ENCODE measurements at places on chromosomes 4 and X. TPM values are rescaled to one million over a fixed set of nuclear protein-coding genes. Genes with fewer than 3 reads are reported as not detected.

ATXN3L gene
- total RNA-seq, result not detected

SPANXA2 gene
- not detected for total RNA-seq

ODAPH gene
- total RNA-seq, result not detected

RHOXF2B gene
- total RNA-seq, result not detected

VEGFD gene
- 3.2 TPM for total RNA-seq

TENM3 gene
- total RNA-seq, result 6.0 TPM

SLC10A4 gene
- not detected for total RNA-seq

OPHN1 gene
- total RNA-seq, result 11.8 TPM

PIR gene
- 9.3 TPM for total RNA-seq

TXK gene
- total RNA-seq, result 0.16 TPM

GYG2 gene
- total RNA-seq, result 2.6 TPM

IL21 gene
- not detected for total RNA-seq

F8A3 gene
- 0.79 TPM for total RNA-seq

POLN gene
- 4.1 TPM for total RNA-seq

DCAF12L1 gene
- not detected for total RNA-seq

PIN4 gene
- total RNA-seq, result 14.5 TPM

EPGN gene
- total RNA-seq, result 0.32 TPM

LDB2 gene
- 191 TPM for total RNA-seq

HPGD gene
- total RNA-seq, result 0.34 TPM

COL4A6 gene
- 1.1 TPM for total RNA-seq

SPANXA1 gene
- not detected for total RNA-seq

ADAMTS3 gene
- total RNA-seq, result 4.1 TPM
